ENCODE measurements at places on chromosomes 7 and 10.

DNA sequence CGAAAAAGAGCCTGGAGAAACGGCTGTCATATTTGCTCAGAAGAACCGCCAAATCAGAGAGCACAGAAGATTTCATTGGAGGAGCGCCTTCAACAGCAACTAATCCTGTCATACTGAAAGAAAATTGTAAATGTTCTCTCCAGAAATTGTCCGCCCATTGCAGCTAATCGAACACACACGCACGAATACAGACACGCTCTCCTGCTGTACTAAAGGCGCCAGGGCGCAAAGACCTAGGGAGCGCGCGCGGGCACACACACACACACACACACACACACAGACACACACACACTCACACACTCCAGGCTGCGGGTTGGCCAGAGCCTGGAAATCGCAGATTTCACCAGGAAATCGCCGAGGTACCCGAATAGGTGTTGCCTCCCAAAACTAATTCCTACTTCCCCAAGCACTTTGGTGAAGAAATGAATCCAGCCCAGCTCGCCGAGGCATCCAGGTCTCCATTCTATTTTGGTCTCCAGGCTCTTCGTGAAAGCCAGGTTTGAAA is at the start of gene CHRM2:
Gene CHRM2 (plus strand): TSS at position 157 of the 505 bp plus-strand sequence. CDS start 146,214 bp downstream, outside the sequence.
- DNase-seq, result no peak

- peak; percentile 45 for DNase-seq
Measured at GRCh38 chr7:102125127-102125596, 161.5 kb upstream of the SH2B2 start.

DNA sequence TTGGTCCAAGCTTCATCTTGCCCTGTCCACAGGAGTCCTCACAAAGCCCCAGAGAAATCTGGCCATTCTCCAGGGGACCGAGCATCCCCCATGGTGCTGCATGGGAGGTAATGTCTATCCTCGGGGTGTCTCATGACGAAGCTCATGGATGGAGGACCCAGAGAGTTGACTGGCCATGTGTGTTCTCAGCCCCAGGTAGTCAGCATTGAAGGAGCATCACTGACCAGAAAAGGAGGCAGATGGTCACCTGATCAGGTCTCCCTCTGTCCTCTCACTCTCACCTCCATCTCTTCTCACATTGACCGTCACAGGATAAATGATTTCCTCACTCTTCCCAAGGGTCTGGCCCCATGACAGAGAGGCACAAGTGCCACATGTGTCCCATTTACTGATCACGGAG is 33.4 kb upstream of the GDF10 start:
- DNase-seq, result no peak

GRCh38 chr10:58992830-58993460 is 183.5 kb upstream of the PHYHIPL start:
- DNase-seq, result no peak

DNA sequence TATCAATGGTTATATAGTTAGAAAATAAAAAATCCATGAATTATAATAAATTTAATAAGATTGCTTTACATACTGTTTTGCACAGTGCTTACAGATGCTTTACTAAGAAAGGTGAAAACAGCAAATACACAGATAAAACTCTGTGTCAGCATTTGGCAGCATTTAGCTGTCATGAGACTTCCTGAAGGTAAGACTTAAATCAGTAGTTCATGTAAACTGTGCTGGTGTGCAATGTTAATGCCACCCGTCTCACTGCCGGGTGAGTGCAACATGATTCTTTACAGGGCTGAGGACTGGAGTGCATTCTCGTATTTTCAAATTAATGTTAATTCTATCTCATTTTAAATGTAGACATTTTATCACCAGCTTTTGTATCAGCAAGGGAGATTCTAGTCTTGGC is 326.2 kb upstream of the POT1 start:
- no peak for DNase-seq

GRCh38 chr7:79407351-79407750 is 46.1 kb downstream of the MAGI2 start:
- DNase-seq, result no peak

DNA sequence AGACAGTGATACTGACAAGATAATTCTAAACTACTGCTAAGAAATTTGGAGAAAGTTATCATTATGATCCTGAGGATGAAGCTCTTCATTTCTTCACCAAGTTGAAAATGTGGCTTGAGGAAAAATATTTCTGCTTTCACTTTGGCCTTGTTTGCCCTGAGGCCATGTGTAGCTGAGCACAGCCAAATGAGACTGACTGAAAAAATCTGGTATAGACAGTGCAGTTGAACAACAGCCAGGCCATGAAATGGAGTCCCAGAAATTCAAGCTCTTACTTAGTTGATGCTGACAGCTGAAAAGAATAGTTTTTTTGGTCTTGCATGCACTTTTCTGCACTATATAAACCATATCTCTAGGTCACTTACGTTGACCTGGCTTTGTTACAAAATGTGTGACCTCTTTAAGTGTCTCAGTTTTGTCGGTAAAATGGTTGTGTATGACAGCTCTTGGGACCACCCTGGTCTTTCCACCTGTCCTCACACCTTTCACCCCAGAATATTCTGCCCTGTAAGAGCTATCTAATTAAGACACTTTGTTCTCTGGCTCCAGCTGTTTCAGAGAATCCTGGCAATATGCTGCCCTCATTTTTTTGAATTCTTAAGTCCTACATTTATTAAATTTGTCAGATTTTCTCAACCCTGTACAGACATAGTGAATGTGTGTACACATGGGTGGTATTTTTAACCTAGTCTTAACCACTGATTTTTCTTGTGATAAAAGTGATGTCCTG is 91.3 kb downstream of the CD36 start:
- DNase-seq, result no peak

- no peak for DNase-seq
Measured at GRCh38 chr7:362402-363096, 72.6 kb downstream of the FOXL3 start.

DNA sequence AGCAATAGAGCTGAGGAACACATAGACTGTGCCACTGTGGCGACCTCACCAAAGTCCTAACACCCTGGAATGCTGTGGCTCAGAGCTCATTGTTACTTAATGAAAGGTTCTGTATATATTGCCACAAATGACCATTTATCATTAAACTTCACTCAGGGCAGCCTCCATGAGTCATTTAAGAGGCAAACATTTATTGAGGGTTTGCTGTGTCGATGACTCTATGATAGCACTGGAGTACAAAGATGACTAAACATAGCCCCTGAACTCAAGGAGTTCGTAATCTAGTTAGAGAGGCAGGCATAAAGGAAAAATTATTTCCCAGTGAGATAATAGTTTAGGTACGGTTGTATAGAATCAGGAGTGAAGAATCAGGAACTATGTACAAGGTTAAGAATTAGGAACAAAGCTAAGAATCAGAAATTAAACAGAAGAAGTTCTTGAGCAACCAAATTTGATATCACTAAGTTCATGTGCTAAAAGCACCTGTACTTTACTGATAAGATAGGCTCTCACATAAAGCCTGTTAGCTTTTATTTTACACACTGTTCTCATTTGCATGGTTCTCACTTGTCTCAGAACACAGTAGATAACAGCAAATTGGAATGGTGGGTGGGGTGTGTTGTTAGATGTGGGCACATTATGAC is 7.9 kb downstream of the ENTPD7 start:
- DNase-seq, result no peak

DNA sequence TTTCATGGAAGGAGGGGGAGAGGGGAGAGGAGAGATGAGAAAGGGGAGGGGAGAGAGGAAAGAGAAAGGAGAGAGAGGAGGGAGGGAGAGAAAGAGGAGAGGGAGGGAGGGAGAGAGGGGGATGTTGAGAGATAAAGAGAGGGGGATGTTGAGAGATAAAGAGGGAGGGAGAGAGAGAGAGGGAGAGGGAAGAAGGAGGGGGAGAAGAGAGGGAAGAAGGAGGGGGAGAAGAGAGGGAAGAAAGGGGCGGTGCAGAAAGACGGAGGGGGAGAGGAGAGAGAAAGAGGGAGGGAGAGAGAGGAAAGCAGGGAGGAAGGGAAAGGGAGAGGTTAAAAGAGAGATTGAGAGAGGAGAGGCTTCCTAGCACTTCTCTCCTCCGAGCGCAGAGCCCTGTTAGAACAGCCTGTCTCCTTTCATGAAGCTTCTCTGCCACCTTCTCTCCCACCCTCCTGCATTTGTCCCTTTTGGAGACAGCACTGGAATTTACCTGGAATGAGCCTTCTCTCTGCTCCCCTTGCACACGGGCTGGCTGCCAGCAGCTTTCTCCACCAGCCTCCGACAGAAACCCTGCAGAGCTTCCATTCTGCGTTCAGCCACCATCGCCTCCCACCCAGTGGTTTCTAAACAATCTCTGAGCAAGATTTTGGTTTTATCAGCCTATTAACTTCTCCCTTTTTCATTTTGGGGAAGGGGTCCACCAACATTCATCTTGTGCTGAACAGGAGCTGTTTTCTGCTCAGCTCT is 74.0 kb upstream of the CARD11 start:
- DNase-seq, result no peak

- no peak for DNase-seq
Measured at GRCh38 chr7:36040679-36041078, 112.4 kb upstream of the EEPD1 start.

- DNase-seq, result no peak
Measured at GRCh38 chr10:24605141-24605540, 118.5 kb downstream of the ARHGAP21 start.

- DNase-seq, result no peak
Measured at GRCh38 chr10:77401683-77402082, 235.9 kb downstream of the KCNMA1 start.

- no peak for DNase-seq
Measured at GRCh38 chr7:30463405-30464145, 15.0 kb downstream of the NOD1 start.

- no peak for DNase-seq
Measured at GRCh38 chr10:27614776-27615175, 110.7 kb downstream of the RAB18 start.

GRCh38 chr7:39504963-39505362 is 61.2 kb upstream of the YAE1 start:
- no peak for DNase-seq

GRCh38 chr10:88162852-88163251 is 299.4 kb downstream of the PTEN start:
- no peak for DNase-seq

- no peak for DNase-seq
Measured at GRCh38 chr10:35460852-35461460, 124.6 kb downstream of the CCNY start.

GRCh38 chr10:113524120-113524519 is 28.7 kb upstream of the HABP2 start:
- no peak for DNase-seq

- no peak for DNase-seq
Measured at GRCh38 chr10:116948530-116948870, 56.5 kb downstream of the SHTN1 start.

DNA sequence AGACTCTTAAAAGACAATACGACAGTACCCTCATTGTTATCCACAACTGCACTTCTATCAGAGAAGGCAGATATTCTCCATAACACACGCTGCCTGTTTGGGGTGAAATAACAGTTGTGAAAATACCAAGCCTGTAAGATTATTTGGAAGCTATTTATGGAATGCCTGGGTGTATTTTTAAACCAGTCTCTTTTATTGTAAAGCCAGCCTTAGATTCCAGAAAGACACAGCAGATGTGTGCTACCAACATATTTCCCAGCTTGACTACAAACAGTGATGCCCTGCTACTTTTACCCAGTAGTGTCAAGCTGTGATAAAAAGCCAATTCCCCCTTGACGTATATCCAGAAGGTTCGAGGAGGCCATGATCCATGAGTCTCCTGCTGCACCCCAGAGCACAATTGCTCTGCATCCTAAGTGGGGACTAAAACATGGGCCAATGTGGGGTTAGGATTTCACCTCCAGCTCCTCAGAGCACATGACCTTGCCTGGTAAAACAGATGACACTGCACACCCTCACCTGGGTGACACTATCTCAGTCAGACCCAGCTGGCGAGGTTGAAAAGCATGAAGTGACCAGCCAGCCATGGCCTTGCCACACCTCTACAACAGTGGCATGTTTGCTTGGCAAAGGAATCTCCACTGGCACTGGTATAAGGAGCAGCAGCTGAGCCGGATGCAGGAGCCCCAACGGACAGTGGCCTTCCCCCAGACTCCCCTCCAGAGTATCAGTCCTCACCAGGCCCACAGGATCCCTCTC is 62.2 kb downstream of the GFRA1 start:
- DNase-seq, result no peak

- DNase-seq, result no peak
Measured at GRCh38 chr7:108442039-108442568, 14.1 kb downstream of the NRCAM start.

DNA sequence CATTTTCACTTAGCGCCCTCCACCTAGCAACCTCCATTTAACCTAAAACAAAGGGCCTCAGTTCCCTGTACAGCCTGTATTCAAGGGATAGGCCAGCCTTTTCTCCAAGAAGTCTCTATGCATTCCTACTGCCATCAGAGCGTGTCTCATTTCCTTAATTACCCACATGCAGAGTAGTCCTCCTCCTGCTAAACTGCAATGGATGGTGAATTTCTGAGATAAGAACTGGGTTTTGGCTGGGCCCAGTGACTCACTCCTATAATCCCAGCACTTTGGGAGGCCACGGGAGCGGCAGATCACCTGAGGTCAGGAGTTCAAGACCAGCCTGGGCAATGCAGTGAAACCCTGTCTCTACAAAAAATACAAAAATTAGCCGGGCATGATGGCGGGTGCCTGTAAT is 71.1 kb upstream of the GPR158 start:
- DNase-seq, result no peak

- DNase-seq, result no peak
Measured at GRCh38 chr10:69901628-69902505, 100.2 kb downstream of the COL13A1 start.

DNA sequence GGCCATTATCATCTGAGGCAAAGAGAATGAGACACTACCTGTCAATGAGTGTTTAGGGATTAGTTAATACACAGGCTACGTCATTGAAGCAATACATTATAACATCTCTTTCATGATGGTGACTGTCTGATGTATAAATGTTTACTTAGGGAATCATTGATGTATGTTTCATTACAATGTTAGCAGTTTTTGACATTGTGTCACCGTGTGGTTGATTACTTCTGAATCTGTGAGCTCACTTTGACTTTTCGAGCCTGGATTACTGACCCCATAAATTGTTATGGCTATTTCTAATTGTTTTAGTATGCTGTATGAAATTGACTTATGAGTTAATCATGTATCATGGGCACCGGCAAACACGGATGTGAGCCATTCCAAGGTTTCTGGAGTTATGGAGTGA is 494.0 kb downstream of the MAGI2 start:
- DNase-seq, result peak; percentile 86

DNA sequence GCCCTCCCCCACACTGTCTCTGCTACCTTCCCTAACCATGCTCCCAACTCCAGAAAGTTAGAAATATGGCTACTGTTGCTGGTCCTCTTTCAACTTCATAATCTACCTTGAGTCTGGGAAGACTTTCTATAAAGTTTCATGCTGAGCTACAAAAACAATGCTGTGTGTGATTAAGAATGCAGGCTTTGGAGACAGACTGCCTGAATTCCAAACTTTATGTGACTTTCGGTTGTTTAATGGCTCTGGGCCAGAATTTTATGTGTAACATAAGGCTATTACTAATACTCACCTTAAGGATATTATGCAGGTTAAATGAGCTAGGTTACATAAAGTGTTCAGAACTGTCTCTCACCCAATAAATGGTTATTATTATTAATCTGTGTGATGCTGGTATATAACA is 19.1 kb downstream of the BET1 start:
- DNase-seq, result no peak

Measured in Panc1 (cell line).